Muscle of leg (tissue), 16 donors: ENCODE measurements at places on chromosomes 2 and 18. TPM values are rescaled to one million over a fixed set of nuclear protein-coding genes. Genes with fewer than 3 reads are reported as not detected.

Gene AQP12A
- total RNA-seq, result not detected

DNA sequence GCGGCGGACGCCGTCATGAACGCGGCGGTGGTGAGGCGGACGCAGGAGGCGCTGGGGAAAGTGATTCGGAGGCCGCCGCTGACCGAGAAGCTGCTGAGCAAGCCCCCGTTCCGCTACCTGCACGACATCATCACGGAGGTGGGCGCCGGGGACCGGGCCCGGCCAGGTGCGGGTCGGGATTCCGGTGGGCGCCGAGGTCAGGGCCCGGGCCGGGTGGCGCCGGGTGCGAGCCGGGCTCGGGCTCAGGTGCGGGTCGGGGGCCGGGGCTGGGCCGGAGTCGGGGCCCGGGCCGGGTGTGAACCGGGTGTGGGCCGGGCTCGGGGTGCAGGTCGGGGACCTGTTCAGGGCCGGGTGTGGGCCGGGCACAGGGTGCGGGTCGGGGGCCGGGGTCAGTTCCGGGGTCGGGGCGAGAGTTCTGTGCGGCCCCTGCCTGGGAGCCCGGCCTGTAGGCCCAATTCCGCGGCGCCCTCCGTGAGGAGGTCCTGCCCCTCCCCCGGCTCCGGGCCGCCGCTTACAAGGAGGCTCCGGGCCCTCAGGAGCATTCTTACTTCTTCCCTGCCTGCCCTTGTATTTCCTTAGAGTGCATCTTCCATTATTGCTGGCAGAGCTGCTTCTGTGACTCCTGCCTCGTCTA lies 447 bp downstream of the TRAF3IP1 start:
- DNase-seq, result peak; percentile 16
- H3K4me1 ChIP-seq, result peaks cover 13% of the 10 kb centered on the region
- H3K27ac ChIP-seq, result no peak overlapping the region
- peaks cover 8% of the 10 kb centered on the region for H3K36me3 ChIP-seq
- peaks cover 3% of the 10 kb centered on the region for H3K27me3 ChIP-seq
- peak overlapping the region; percentile 49 for H3K4me3 ChIP-seq

Gene CACNB4
- 7.2 TPM for total RNA-seq

Gene AKAIN1
- total RNA-seq, result 0.18 TPM

DNA sequence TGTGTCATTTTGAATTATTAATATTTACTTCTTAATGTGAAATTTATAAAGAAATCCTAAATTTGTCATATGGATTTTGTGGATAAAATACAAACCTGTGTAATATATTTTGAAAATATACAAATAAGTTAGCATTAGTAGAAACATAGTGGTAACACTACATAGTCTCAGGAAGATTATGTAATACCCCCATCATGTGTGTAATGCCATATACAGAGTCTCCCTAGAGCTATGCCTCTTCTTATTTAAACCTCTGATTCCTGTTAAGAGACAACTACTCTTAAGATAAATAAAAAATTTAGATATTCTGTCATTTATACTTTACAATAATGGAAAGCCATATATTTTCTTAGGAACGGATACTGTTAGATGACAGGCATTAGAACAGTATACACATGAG lies 2012.0 kb upstream of the LRRTM1 start:
- no peak for DNase-seq
- no peaks in the 10 kb centered on the region for H3K4me1 ChIP-seq
- H3K27ac ChIP-seq, result no peak overlapping the region
- H3K36me3 ChIP-seq, result no peaks in the 10 kb centered on the region

Gene BOK
- total RNA-seq, result 35.3 TPM

- no peaks in the 10 kb centered on the region for H3K36me3 ChIP-seq
- peaks cover 22% of the 10 kb centered on the region for H3K27me3 ChIP-seq
- DNase-seq, result no peak
- H3K27ac ChIP-seq, result no peak overlapping the region
- H3K4me3 ChIP-seq, result no peak overlapping the region
Observed at GRCh38 chr2:239546541-239546940, 145.7 kb upstream of the HDAC4 start.

Gene ST6GAL2
- total RNA-seq, result 4.4 TPM

DNA sequence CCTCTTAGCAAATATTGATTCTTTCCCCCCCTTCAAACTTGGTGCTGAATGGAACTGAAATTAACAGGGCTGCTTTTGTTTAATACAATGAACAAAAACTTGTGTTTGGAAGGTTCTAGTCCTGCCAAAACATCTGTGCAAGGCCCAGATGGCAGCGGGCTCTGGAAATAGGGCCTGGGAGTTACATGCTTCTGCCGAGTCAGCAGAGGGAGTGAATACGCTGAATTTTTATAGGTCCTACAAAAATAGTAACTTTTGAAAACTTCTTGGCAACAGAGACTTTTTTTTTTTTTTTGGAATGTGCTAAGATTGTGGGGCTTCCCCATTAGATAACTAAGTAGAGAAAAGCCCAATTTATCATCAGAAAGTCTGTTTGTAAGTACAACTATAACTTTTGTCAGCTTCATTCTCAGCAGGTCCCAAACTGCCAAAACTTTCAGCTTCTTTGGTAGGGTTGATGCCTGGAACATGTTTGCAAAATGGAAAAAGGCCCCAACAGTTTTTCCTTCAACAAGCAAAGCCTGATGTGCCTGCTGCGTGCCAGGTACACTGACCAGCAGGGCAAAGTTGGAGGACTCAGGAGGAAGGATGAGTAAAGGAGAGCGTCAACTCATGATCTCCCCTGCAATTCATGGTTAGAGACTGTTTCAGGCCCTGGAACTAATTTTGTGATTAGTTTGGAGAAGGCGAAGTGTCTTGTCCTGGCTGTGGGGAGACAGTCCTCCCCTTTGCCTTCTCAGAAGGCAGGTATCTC lies 45.1 kb upstream of the HDAC4 start:
- H3K27me3 ChIP-seq, result peaks cover 5% of the 10 kb centered on the region
- no peaks in the 10 kb centered on the region for H3K36me3 ChIP-seq
- no peak overlapping the region for H3K4me3 ChIP-seq
- DNase-seq, result peak; percentile 95

DNA sequence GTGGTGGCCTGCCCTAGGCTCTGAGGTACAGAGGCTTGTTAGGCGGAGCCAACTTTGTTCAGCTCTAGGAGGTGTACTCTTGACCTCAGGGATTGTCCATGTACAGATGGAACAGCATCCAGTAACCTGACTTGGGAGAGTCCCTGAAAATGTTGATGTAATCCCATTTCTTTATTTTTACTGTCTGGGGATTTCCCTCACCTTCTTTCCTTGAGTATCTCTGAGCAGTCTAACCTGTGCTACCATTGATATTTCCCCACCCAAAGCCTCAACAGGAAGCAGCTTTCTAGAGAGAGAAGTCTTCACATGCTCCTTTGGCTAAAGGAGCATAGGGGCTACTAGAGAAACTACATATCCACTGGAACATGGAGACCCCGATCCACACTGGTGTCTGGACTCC lies 10.4 kb downstream of the IL36A start:
- no peaks in the 10 kb centered on the region for H3K36me3 ChIP-seq
- H3K4me3 ChIP-seq, result no peak overlapping the region
- no peak for DNase-seq

Gene ACOXL
- total RNA-seq, result 0.09 TPM

DNA sequence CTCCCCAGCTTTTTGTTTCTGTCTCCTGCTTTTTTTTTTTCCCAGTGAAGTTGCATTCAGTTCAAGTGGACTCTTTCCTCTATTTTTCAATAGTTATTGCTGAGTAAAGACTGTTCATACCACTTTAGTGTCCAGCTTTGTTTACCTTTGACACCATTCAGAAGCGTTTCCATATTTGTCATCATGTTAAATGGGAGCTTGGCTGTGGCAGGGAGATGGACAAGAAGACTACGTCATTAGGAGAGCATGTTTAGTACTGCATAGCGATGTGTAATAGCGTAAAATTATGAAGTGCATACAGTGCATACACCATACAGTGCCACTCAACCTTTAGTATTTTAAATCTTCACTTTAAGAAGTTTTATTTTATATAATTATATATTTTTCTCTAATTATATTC lies 655.9 kb downstream of the DCC start:
- DNase-seq, result no peak
- no peak overlapping the region for H3K27ac ChIP-seq
- H3K4me3 ChIP-seq, result no peak overlapping the region
- no peaks in the 10 kb centered on the region for H3K36me3 ChIP-seq

- H3K27ac ChIP-seq, result no peak overlapping the region
- no peaks in the 10 kb centered on the region for H3K27me3 ChIP-seq
- H3K36me3 ChIP-seq, result peaks cover 6% of the 10 kb centered on the region
- no peaks in the 10 kb centered on the region for H3K4me1 ChIP-seq
- DNase-seq, result no peak
- no peak overlapping the region for H3K4me3 ChIP-seq
Observed at GRCh38 chr2:224545884-224546644, 39.1 kb downstream of the CUL3 start.
